Forelimb muscle (tissue), 1 donor: ENCODE measurements at places on chromosomes 2 and 18.

DNA sequence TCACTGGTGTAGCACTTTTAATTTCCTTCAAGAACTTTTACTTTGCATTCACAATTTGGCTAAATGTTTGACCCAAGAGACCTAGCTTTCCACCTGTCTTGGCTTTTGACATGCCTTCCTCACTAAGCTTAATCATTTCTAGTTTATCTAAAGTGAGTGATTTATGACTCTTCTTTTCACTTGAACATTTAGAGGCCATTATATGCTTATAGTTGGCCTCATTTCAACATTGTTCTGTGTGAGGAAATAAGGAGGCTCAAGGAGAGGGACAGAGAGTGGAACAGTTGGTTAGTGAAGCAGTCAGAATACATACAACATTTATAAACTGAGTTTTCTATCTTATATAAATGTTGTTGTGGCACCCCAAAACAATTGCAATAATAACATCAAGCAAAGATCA, 489.3 kb upstream of the CDH2 start:
- no peak for DNase-seq

DNA sequence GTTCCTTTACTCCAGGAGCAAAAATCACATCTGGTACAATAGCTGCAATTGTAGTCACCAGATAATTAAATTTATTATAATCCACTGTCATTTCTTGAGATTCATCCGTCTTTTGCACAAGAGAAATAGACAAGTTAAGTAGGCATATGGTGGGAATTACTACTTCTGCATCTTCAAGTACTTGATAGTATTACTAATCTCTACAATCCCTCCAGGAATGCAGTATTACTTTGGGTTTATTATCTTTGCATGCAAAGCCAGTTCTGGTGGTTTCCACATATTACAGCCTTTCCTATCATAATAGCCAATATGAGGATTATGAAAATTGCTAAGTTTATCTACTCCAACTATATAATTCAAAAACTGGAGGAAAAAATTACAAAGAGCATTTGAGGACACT, 254.1 kb downstream of the IKZF2 start:
- DNase-seq: no peak

DNA sequence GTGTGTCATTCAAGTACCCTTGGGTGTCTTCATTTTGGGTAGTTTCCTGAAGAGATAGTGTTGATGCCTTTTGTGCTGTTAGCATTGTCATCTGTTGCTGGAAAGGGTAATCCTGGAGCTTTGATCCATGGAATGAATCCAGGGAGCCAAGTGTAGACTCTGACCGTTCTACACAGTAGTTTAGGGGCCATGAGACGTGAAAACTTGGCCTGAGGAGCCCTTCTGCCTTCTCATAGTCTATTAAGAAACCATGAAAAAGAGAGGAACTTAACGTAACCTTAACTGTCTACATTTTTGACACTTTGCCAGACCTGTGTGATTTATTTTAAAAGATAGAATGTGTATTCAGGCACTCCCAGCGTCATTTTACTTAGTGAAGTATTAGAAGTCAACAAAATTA, 194.0 kb downstream of the BABAM2 start:
- DNase-seq: no peak

DNA sequence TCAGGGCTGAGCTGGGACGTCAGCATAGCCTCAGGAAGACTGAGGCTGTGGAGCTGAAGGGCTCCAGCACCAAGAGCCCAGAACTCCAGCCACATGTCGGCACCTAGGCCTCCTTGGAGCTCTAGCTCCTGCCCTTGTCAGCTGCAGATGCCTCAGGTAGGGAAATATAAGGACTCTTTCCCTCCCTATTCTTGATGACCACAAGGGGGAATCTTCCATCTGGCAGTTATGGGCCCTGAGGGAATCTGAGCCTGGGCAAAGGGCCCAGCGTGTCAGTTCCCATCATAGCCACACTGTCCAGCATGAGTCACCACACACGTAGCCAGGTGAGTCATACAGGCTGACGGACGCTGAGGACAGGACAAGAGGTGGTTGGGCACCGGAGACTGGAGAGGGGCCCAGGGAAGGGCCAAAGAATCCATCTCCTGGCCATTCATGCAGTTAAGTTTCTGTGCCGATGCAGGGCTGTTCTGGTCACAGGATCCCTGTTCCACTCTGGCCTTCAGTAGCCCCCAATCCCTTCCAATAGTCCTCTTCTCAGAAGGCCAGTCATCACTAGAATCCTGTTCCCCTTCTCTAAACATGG, 1.8 kb downstream of the MPV17 start:
- no peak for DNase-seq

DNA sequence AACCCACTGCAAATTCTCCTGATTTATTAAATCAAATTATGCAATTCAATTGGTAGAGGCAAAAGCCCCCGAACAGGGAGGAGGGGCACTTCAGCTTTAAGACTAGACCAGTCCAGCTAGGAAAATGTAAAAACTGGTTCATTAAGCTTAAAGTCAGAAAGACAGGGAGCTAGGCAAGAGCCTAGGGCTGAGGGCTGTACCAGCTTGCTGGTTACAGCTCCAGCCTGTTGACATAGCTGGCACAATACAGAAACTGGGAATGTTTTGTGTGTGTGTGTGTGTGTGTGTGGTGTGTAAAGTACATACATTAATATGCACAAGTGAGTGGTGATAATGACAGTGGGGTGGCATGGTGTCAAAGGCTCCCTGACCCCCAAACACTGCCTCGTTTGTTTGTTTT, 307.0 kb upstream of the CELF4 start:
- DNase-seq: no peak

GRCh38 chr2:188798159-188798558, 176.0 kb upstream of the COL3A1 start:
- peak; percentile 95 for DNase-seq
